Stimulated activated CD4-positive, alpha-beta T cell treated with anti-CD3 and anti-CD28 coated beads, Interleukin-1b, Interleukin-23, amount 100 ng/mL, for 1 hour (primary cell): ENCODE measurements at places on chromosomes 13 and 19.

GRCh38 chr19:54339646-54340358, 840 bp upstream of the LILRA4 start:
- DNase-seq, result no peak

DNA sequence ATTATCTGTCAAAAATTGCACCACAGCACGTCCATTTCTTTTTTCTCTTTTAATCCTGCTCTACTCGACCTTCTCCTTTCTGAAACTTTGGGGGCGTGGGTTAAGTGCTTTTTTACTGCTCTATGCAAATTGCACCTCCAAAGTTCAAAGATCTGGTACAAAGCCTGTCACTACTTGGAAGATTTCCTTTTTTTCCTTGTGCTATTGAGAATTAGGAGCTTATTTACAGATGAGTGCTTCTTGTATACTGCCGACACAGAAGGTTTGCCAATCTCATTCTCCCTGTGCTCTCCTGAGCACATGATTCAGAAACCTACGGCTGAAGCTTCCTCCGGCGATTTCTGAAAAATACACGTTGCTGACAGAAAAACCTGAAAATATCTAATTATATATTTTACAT, 94.8 kb downstream of the TEX29 start:
- DNase-seq, result no peak

- no peak for DNase-seq
Measured at GRCh38 chr19:54257116-54257480, at the start of gene LILRB5. Gene LILRB5, minus strand, starts transcription at chr19:54257273. Its CDS starts 80 bp downstream, at chr19:54257193.

- DNase-seq, result no peak
Measured at GRCh38 chr13:41460930-41461329, 3.6 kb downstream of the RGCC start.

DNA sequence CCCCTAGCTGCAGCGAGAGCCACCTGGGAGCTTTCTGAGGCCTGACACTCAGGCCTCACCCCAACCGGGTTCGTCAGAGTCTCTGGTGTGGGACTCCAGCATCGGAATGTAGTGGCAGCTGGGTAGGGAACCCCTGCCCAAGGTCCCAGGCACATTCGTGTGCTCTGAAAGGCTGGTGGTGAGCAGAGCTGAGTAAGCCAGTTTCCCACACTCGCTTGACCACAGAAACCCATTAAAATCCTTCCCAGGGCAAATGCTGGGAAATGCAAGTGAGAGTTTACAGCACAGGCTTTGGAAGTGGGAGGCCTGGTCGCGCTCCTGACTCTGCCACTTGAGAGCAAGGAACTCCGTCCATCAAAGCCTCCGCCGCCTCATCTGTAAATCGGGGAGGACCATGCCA, 4.2 kb downstream of the TRAPPC6A start:
- no peak for DNase-seq

DNA sequence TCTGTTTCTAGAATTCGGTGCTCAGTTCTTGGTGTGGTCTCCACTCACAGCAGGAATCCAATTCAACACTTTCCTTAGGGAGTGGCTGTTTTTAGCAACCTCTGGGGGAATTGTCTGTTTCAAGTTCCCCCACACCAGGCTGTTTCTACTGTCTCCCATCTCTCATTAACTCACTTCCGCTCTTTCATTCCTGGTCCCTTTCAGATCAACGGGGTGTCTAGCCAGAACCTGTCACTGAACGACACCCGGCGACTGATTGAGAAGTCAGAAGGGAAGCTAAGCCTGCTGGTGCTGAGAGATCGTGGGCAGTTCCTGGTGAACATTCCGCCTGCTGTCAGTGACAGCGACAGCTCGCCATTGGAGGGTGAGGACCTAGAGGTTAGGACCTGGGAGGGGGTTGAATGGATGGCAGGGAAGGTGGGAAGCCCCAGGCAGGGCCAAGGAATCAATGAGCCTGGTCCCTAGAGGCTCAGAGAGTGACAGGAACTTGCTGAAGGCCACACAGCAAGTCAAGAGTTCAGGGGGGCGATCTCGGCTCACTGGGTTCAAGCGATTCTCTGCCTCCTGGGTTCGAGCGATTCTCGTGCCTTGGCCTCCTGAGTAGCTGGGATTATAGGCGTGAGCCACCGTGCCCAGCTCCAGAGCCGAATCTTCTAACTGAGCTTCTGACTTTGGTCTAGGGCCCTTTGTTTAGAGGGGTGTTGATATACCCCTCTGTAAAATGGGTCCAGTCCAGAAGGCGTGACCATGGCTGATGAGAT, 25.5 kb downstream of the TJP3 start:
- no peak for DNase-seq

- no peak for DNase-seq
Measured at GRCh38 chr13:108662528-108662927, 33.1 kb downstream of the MYO16 start.

DNA sequence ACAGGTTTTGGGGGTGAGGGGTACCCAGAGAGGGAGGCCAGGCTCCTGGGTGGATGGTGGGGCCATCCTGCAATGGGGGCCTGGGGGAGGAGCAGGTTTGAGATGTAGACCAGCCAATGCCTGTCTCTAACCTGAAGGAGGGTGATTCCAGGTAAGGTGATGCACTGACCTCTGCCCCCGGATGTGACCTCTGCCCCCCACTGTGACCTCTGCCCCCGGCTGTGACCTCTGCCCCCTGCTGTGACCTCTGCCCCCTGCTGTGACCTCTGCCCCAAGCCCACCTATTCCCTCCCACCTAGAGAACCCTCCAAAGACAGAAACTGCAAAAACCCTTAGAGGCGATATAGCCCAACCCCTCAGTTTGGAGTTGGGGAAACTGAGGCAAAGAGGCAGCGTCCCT, 10.3 kb upstream of the SPACA4 start:
- no peak for DNase-seq

DNA sequence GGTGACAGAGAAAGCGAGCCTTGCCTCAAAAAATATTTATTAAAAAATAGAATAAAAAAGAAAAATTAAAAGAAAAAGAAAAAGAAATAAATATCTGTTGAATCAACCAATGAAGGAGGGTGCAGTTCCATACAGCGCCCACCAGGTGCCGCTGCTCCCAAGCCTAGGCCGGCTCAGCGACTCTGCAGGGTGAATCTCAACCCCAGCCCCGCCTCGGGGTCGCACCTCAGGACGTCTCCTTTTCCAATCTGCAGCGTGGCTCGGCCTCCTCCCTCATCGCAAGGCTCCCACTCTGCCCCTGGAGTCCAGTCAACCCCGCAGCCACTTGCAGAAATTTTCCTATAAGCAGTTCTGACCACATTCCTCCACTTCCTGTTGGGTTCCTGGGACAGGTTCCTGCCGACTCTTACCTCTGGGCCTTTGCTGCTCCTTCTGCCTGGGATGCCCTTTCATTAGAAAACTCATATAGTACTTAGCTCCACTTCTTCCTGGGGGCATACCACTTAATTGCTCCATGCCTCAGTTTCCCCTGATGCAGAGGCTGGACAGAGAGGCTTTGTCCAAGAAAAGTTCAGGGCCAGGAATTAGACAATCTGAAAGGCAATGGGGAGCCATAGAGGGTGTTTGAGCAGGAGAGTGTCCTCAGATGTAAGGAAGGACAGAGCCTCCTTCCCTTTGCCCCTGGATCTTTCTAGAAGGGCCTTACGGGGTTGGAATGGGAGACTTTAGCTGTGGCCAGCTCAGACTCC, 24.3 kb downstream of the NFILZ start:
- DNase-seq, result peak; percentile 41

- DNase-seq, result no peak
Measured at GRCh38 chr19:35204799-35205732, 23.5 kb downstream of the FAM187B start.
